Endothelial cell of umbilical vein (primary cell): ENCODE measurements at places on chromosomes 16 and 17.
A peak's percentile ranks its signal among the peaks of the same experiment; 100 is the strongest.

DNA sequence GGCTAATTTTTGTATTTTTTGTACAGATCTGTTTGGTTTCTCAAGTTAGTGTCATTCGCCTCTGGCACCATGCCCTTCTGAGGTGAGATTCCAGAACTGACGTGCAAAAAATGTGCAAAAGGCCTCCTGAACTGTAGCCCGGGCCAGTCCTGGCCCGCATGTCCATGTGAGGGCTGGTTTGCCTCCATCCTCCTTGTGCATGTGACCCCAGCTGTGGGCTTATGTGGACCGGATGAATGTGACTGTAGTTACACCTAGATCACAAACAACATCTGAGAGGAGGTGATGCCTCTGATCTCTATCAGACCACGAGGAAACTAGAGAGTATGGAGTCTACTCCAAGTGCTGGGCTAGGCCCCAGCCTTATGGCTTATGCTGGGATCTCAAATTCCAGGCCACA lies 241.6 kb downstream of the XYLT1 start:
- no peak overlapping the region for H3K4me3 ChIP-seq
- no peak for DNase-seq
- no peaks in the 10 kb centered on the region for H3K27me3 ChIP-seq
- no peaks in the 10 kb centered on the region for H3K36me3 ChIP-seq

DNA sequence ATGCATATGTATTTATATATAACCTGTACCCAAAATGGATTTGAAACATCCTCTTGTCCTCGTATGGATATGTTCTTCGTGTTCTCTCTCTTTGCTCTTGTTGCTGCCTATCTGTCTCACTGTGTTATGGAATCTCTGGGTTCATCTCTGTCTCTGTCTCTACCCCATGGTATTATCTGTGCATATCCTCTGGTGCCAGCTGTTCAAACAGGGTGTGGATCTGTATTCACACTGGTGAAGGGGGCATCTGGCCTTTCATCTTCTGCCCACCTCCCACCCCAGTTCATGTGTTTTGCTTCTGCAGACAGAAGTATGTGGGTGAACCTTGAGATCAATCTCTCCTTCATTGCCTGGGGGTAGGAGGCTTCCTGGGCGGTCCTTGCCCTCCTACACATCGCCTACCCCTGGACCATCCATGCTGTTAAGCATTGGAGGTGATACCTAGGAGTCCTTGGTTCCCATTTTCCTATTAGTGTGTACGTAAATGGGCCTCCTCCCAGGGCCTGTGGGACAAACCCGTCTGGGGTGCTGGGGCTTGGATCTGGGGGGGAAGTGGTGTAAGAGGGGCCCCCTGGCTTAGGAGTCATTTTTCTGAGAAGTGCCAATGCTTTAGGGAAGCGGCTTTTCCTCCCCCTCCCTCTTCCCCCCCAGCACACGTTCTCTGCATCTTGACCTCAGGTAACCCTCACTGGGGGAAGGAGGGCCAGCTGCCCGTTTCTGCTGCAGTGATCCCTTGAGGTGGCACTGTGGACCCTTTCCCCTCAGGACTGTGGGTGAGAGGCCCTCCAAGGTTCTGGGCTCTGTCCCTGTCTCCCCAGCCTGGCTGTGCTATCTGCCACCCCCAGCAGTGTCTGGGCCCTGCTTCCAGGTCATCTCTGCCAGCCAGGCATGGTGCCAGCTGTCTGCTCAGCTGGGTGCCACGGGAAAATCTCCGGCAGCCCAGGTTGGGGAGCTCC lies 21.1 kb downstream of the RARA start:
- peaks cover 3% of the 10 kb centered on the region for H3K36me3 ChIP-seq
- DNase-seq, result no peak
- no peaks in the 10 kb centered on the region for H3K27me3 ChIP-seq
- H3K4me3 ChIP-seq, result no peak overlapping the region
- H3K4me1 ChIP-seq, result peaks cover 51% of the 10 kb centered on the region

GRCh38 chr17:71183066-71183660 lies 937.7 kb upstream of the SOX9 start:
- no peak overlapping the region for H3K27ac ChIP-seq
- DNase-seq, result no peak
- H3K4me3 ChIP-seq, result no peak overlapping the region
- H3K4me1 ChIP-seq, result no peaks in the 10 kb centered on the region
- no peaks in the 10 kb centered on the region for H3K27me3 ChIP-seq
- H3K36me3 ChIP-seq, result no peaks in the 10 kb centered on the region

- H3K27me3 ChIP-seq, result peaks cover 7% of the 10 kb centered on the region
- H3K27ac ChIP-seq, result no peak overlapping the region
- H3K4me1 ChIP-seq, result no peaks in the 10 kb centered on the region
Observed at GRCh38 chr16:15808071-15808470, 48.8 kb downstream of the MYH11 start.

GRCh38 chr16:7744546-7745264 lies 412.1 kb downstream of the RBFOX1 start:
- H3K4me3 ChIP-seq, result no peak overlapping the region
- DNase-seq, result no peak
- no peaks in the 10 kb centered on the region for H3K36me3 ChIP-seq
- no peak overlapping the region for H3K27ac ChIP-seq

GRCh38 chr17:70564006-70564620 lies 394.8 kb downstream of the KCNJ2 start:
- H3K36me3 ChIP-seq, result no peaks in the 10 kb centered on the region
- H3K27me3 ChIP-seq, result no peaks in the 10 kb centered on the region
- H3K4me3 ChIP-seq, result no peak overlapping the region
- peak overlapping the region; percentile 25 for H3K27ac ChIP-seq

GRCh38 chr16:15607700-15608396 lies 35.1 kb downstream of the MARF1 start:
- DNase-seq, result no peak
- no peaks in the 10 kb centered on the region for H3K27me3 ChIP-seq
- H3K27ac ChIP-seq, result no peak overlapping the region
- no peaks in the 10 kb centered on the region for H3K4me1 ChIP-seq
- H3K36me3 ChIP-seq, result peaks cover 41% of the 10 kb centered on the region

DNA sequence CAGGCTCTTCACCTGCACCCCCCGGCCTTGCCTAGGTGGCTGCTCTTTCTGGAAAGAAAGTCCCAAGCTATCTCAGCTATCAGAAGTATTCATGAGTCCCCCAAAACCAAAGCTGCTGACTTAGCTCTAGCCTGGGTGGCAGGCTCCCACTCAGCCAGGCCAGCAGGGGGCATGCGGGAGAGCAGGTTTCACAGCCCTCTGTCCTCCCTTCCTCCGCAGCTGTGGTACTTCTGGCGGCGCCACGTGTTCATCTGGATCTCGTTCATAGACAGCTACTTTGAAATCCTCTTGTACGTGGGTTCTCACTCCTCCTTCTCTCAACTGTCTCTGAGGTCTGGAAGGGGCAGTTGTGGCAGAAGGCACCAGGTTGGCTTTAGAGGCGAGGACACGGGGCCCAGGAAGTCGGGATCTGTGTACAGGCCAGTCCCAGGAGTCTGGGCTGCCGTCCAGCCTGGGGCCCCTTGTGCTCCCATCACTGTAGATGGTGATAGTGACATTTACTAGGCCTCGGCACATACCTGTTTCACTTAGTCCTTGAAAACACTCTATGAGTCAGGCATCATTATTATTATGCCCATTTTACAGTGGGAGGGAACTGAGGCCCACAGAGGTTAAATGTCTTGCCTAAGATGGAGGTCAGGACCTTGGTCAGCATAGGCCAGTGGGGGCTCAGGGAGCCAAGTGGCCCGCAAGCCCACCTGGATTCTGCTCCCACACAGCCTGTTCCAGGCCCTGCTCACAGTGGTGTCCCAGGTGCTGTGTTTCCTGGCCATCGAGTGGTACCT lies 12.9 kb downstream of the TRPV2 start:
- H3K4me3 ChIP-seq, result no peak overlapping the region
- no peaks in the 10 kb centered on the region for H3K27me3 ChIP-seq
- H3K4me1 ChIP-seq, result no peaks in the 10 kb centered on the region
- H3K36me3 ChIP-seq, result no peaks in the 10 kb centered on the region

GRCh38 chr17:49723423-49723822 lies 15.7 kb upstream of the SLC35B1 start:
- H3K27ac ChIP-seq, result no peak overlapping the region
- H3K36me3 ChIP-seq, result peaks cover 21% of the 10 kb centered on the region
- H3K27me3 ChIP-seq, result no peaks in the 10 kb centered on the region

DNA sequence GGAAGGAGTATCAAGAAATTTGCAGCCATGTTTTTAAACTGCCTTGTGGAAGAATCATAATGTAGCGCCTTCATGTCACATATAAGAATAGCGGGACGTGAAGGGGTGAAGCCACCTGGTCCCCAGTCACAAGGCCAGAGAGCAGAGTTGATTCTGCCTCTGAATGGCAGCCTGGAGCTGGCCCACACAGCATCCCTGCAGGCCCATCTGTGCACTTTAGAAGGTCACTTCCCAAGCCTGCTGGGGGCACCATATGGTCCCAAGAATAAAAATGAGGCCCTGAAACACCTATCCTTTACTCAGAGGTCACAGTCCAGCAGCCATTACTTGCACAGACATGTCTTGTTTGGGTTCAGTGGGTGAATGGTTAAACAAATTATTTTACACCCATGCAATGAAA lies 15.0 kb downstream of the CD300E start:
- H3K27ac ChIP-seq, result no peak overlapping the region
- H3K36me3 ChIP-seq, result no peaks in the 10 kb centered on the region
- DNase-seq, result no peak
- no peaks in the 10 kb centered on the region for H3K27me3 ChIP-seq
- no peaks in the 10 kb centered on the region for H3K4me1 ChIP-seq

GRCh38 chr16:77790912-77791311 lies 2.5 kb downstream of the VAT1L start:
- no peak overlapping the region for H3K27ac ChIP-seq
- H3K27me3 ChIP-seq, result peaks cover 40% of the 10 kb centered on the region
- no peaks in the 10 kb centered on the region for H3K36me3 ChIP-seq
- H3K4me3 ChIP-seq, result no peak overlapping the region

DNA sequence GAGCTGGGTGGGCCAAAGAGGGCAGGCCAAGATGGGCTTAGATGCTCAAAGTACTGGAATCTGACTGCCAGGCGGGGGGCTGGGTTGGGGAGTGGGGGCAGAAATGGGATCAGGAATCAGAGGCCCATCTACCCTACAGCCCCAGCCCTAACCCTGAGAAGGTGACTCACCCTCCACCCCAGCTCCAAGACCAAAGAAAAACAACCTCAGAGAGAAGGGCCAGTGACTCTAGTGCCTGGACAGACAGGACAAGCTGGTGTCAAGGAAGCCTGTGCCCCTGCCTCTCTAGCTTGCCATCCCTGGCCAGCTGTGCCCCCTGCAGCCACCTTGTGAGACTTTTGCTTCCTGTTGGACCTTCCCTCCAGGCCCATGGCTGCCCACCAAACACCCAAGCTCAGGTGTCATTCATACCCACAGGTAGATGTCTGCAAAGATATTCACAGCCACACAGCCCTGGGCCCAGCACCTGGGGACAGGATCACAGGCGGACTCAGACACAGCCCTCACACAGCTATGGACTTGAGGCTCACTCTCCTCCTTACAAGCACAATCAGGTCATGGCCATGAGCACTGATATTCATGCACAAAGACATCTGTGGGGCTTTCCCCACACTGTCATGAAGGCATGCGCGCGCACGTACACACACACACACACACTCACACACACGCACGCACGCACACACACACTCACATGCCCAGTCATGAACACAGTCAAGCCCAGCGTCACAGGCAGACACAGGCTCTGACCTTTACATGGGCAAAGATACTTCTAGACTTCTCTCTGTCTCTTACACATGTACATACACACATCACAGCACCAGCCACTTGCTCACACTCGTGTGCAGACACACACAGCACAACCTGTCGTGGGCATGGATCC lies 2.8 kb downstream of the WNT3 start:
- H3K36me3 ChIP-seq, result no peaks in the 10 kb centered on the region
- no peak overlapping the region for H3K4me3 ChIP-seq
- H3K27ac ChIP-seq, result no peak overlapping the region
- no peaks in the 10 kb centered on the region for H3K4me1 ChIP-seq

GRCh38 chr16:20683812-20684211 lies 13.7 kb downstream of the ACSM1 start:
- H3K36me3 ChIP-seq, result no peaks in the 10 kb centered on the region
- no peak overlapping the region for H3K27ac ChIP-seq
- H3K4me1 ChIP-seq, result no peaks in the 10 kb centered on the region
- DNase-seq, result no peak
- no peak overlapping the region for H3K4me3 ChIP-seq

DNA sequence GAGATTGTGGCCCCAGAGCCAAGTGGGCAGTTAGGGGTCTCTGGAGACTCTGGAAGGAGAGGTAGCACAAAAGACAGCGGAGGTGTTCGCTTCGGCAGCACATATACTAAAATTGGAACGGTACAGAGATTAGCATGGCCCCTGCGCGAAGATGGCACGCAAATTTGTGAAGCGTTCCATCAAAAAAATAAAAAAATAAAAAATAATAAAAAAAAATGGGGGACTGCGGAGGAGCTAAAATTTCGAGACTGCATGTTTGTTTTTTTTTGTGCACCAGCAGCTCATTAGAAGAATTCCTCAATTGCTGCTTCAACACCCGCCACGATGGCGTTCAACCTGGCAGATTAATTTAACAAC lies 39.1 kb downstream of the IGF2BP1 start:
- H3K36me3 ChIP-seq, result peaks cover 9% of the 10 kb centered on the region
- DNase-seq, result no peak

GRCh38 chr17:66349521-66350254 lies 47.3 kb downstream of the PRKCA start:
- no peaks in the 10 kb centered on the region for H3K36me3 ChIP-seq
- no peak for DNase-seq
- no peak overlapping the region for H3K4me3 ChIP-seq
- H3K4me1 ChIP-seq, result peaks cover 32% of the 10 kb centered on the region

DNA sequence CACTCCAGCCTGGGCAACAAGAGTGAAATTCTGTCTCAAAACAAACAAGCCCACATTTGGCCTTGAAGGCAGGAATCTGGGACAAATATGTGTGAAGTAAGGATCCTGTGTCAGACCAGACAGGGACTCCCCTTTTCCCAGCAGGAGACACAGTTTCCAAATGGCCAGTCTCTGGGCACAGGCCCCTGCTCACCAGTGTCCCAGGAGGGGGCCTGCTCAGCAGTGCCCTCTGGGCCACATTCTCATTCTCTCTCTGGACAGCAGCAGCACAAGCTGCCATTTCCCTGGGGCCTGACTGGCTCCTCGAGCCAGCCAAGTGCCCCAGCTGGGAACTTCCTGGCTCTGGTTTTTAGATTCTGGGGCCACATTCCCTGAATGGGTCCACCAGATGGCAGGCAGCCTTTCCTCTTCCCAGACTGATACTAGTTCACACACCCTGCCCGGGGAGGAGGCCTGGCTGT lies 11.7 kb upstream of the MNT start:
- H3K4me3 ChIP-seq, result no peak overlapping the region
- peak; percentile 39 for DNase-seq
- H3K36me3 ChIP-seq, result peaks cover 3% of the 10 kb centered on the region
- no peaks in the 10 kb centered on the region for H3K27me3 ChIP-seq
- no peak overlapping the region for H3K27ac ChIP-seq

DNA sequence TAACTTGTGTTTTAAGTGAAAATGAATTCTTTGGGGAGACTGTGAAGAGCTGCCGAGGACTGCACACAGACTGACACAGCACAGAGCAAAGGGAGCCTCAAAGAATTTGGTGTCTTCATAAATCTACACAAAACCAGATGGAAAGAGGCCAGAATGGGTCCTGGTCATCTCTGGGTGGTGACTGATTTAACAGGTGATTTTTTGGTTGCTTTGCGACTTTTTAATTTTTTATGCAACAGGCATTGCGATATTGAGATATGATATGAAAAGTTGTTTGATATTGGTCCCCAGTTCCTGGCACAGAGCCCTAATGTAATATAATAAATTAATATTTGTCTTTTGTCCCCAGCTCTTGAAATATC lies 12.6 kb upstream of the EIF1 start:
- peaks cover 14% of the 10 kb centered on the region for H3K4me1 ChIP-seq
- no peak for DNase-seq
- H3K27ac ChIP-seq, result no peak overlapping the region
- H3K27me3 ChIP-seq, result no peaks in the 10 kb centered on the region
- H3K4me3 ChIP-seq, result no peak overlapping the region
